NCI-H2107 (cell line): ENCODE measurements at places on chromosomes 6 and 20.

DNA sequence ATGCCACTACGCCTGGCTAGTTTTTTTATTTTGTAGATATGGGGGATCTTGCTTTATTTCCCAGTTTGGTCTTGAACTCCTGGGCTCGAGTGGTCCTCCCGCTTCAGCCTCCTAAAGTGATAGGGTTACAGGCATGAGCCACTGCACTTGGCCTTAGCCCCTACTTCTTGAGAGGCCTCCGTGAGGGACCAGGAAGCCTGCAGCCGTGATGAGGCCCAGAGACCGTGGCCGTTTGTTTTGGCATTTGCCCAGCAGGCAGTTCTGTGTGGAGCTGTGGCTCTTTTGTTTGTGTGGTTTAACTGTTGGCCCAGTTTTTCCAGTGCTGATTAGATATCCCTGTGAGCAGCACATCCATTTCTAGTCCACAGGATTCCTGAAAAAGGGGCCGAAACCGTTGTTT lies 39.8 kb downstream of the SRSF3 start:
- DNase-seq: no peak

GRCh38 chr6:157773248-157773773 lies 49.7 kb upstream of the SNX9 start:
- no peak for DNase-seq

DNA sequence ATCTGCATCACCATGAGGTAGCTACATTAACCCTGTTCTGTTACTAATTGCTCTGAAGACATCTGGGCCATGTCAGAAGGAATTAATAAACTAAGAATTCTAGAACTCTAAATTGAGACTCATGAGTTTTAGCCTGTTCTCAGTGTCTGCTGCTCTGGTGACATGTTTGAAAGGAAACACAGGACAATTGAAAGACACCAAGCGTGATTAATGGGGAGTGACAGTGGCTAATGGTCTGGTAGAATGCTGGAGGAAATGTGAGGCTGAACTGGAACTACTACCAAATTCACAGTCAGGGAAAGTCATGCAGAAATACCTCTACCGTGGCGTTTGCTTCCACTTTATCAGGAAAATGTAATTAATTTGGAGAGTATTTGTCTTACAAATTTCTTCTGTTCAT lies 140.0 kb downstream of the TBC1D7 start:
- no peak for DNase-seq

GRCh38 chr6:158897236-158897635 lies 78.1 kb upstream of the EZR start:
- DNase-seq: no peak

DNA sequence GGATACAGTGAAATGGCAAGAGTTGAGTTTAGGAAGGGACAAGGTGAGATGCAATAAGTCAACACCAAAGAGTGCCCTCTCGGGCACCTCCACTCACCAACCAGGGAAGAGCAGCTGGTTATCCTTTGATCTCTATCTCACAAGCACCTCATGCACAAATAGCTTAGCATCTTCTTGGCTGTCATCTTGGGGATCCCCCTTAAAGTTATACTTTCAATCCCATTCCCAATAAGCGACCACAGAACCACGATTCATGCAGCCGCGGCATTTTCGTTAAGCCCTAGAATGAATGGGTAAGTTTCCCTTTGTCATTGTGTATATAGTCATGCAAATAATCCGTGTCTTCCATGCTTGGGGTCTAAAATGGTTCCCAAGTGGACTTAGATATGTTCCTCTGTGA lies 73.5 kb downstream of the ADTRP start:
- DNase-seq: no peak

DNA sequence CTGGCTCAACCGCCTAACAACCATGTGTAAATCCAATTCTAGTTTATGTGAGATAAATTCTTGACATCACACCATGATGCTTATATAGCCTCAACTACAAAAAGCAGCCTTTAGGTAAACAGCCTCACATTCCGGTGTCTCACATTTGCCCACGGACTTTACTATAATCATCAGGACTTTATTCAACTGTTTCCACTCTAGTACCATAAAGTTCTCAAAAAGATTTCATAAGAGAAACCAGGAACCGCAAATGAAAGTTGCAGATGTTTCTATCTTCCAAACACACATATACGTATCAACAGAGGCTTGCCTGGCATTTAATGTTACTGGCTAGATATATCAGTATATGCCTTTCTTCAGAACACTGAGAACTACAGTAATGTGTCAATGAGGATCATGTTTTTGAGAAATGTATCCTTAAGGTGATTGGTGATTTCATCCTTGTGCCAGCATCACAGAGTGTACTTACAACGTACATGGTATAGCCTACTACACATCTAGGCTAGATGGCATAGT lies 80.0 kb downstream of the EPB41L2 start:
- DNase-seq: no peak

- DNase-seq: no peak
These were observed 7.3 kb downstream of the NKAIN2 start for GRCh38 chr6:123810948-123811347.

DNA sequence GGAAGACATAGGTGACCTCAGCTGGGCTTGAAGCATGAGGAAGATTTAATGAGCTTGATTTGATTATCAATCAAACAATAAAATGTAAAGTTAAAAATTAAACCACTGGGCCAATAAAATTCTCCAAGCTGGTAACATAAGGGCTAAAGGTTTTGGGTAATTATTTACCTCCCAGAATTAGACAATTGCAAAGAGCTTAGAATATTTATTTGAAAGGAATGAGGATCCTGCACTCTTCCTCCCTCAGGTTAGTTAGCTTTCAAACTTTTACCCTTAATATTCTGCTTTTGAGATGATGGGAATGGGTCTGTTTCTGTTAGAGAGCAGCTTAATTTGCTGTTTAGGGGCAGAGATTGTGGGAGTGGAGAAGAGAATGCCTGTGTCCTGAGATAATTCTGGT lies at the start of gene SLC17A4:
SLC17A4 (plus strand) TSS at position 208 of the 400 bp plus-strand sequence. CDS start 7,221 bp downstream, outside the sequence.
- DNase-seq: no peak
